ENCODE measurements at places on chromosomes 7 and 10. TPM values are rescaled to one million over a fixed set of nuclear protein-coding genes. Genes with fewer than 3 reads are reported as not detected.

- H3K4me3 ChIP-seq, result no peak overlapping the region
- H3K27me3 ChIP-seq, result no peaks in the 10 kb centered on the region
- no peaks in the 10 kb centered on the region for H3K4me1 ChIP-seq
- H3K36me3 ChIP-seq, result peaks cover 41% of the 10 kb centered on the region
- DNase-seq, result no peak
Observed at GRCh38 chr7:130157700-130158099, 47.5 kb downstream of the TMEM209 start.

DNA sequence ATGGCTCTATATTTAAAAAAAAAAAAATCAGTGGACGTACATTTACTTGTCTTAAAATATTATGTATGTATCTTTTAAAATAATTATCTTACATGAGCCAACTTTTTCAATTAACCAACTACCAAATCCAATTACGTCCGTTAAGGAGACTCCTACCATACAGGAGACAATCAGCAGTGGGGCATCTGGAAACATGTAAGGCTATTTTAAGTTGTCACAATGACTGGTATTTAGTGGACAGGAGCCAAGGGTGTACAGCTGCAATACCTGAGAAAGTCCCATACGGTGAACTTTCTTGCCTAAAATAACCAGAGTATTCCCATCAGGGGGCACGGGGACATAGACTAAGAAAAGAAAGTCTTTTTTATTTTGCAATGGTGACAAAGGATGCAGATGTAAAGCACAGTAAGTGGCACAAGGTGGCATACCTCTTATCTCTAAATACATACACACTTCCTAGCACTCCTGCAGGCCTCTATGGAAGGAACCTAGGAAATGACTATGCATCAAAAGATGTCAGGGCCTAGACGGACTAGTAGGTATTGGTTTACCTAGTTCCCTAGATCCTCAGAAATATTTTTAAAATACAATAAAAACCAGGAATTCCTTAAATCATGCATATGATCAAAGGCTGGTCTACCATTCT lies 16.0 kb upstream of the TLL2 start:
- H3K4me3 ChIP-seq, result no peak overlapping the region
- peaks cover 35% of the 10 kb centered on the region for H3K36me3 ChIP-seq
- no peaks in the 10 kb centered on the region for H3K27me3 ChIP-seq
- no peak overlapping the region for H3K27ac ChIP-seq
- H3K4me1 ChIP-seq, result no peaks in the 10 kb centered on the region

DNA sequence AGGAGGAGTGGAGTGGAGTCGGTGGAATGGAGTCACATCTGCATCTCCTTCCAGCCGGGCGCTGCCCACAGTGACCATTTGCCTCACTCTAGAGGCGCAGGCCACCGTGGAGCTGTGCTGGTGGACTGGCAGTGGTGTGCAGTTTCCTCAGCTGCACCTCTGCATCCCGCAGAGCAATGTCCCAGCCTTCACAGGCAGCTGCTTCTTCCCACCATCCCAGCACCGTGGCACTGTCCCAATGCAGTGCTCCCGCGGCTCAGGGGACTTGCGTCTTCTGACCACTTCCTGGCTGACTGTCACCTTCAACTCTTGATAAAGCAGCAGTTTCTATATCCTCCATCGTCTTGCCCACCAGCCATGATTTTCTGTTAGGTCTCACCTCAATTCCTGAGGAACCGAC lies 90.3 kb upstream of the SFMBT2 start:
- H3K4me1 ChIP-seq, result peaks cover 31% of the 10 kb centered on the region
- no peak for DNase-seq
- no peak overlapping the region for H3K4me3 ChIP-seq

DNA sequence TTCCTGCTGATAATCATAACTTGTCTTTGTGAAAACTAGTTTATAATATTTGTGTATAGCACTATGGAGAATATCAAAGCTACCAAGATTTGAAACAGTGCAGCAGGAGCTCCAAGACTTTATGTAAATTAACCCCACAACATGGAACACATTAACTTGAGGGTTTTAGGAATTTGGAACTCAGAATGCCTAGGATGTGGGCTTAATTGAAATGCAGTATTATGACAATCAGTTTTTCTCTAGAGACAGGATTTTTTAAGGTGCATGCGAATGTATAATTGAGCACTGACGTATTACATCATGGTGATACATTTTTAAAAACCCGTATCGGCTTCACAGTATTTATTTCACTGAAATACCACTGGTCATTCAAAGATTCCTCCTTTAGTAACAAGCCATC lies 313.1 kb upstream of the DGKB start:
- no peak for DNase-seq
- no peaks in the 10 kb centered on the region for H3K36me3 ChIP-seq
- H3K4me1 ChIP-seq, result no peaks in the 10 kb centered on the region
- no peak overlapping the region for H3K27ac ChIP-seq
- no peak overlapping the region for H3K4me3 ChIP-seq

DNA sequence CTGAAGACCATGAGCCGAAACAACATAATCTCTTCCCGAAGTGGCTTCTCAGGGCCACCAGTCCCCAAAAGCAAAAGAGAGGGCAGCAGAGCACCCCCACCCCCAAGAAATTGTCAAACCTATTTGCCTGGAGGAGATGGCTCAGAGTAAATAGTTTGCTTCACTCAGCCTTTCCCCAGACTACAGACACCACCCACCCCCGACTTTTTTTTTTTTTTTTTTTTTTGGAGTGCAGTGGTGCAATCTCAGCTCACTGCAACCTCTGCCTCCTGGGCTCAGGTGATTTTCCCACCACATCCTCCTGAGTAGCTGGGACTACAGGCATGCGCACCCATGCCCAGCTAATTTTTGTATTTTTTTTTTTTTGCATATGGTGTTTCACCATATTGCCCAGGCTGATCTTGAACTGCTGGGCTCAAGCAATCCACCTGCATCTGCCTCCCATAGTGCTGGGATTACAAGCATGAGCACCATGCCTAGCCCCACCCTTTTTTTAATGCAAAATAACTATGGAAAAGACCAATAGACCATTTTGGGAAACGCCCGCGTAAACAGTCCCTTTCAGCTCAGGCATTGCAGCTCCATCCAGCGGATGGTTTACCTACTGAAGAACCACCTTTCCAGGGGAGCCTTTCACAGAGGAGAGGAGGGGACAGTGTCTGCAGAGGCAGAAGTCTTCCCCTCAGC lies 9.7 kb downstream of the ZMIZ1 start:
- no peak overlapping the region for H3K4me3 ChIP-seq
- no peak overlapping the region for H3K27ac ChIP-seq
- no peak for DNase-seq
- H3K27me3 ChIP-seq, result no peaks in the 10 kb centered on the region
- H3K4me1 ChIP-seq, result peaks cover 11% of the 10 kb centered on the region
- H3K36me3 ChIP-seq, result no peaks in the 10 kb centered on the region

- H3K27ac ChIP-seq, result peak overlapping the region; percentile 95
- peaks cover 3% of the 10 kb centered on the region for H3K36me3 ChIP-seq
- peaks cover 2% of the 10 kb centered on the region for H3K27me3 ChIP-seq
- peak overlapping the region; percentile 80 for H3K4me3 ChIP-seq
Observed at GRCh38 chr10:100996678-100997359, 2.8 kb upstream of the LZTS2 start.

DNA sequence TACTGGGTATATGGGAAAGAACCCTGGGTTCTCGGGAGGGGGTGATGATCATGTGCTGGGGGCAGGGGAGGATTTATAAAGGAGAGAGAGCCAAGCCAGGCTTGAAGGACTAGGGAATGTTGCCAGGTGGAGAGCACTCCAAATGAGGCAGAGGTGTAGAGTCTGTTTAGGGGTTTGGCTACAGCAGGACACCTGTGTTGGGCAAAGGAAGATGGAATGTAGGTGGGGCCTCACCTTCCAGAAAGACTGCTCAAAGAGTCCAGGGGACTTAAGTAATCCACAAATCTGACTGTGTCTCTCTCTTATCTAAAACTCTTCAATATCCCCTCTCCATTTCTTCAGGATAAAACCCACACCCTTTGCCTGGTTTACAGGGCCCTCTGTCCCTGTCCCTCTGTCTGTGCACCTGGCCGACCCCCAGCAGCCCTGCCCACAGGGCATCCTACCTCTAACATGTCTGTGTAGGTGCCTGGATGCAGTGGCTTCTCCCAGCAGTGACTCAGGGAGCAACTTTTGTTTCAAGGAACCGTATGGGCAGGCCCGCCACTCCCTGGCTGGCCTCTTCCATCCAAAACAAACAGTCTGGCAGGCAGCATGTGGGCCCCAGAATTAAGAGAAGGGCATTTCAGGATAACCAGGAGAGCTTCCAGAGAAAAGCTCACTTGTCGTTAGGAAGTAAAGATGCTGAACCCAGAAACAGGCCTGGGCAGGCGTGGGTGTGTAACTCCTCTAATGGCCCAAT lies 10.6 kb upstream of the PLEKHA1 start:
- no peak overlapping the region for H3K27ac ChIP-seq
- no peaks in the 10 kb centered on the region for H3K4me1 ChIP-seq
- peaks cover 17% of the 10 kb centered on the region for H3K27me3 ChIP-seq
- no peaks in the 10 kb centered on the region for H3K36me3 ChIP-seq

DNA sequence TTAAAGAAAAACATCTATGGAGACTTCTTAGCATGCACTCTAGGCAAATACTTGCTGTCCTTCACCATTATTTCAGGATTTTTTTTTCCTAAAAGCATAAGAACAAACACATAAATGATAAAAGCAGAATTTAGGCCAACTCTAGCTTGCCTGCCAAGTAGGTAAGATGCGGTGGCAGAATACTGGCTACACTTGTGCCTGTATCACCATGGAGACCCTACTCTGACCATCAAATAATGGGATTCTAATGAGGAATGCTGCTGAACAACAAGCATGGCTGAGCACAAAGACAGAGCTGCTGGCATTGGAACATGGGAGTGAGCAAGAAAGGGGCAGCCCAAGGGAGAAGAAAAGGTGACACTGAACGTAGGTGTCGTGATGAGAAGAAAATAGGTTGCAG lies 18.5 kb upstream of the TAS2R40 start:
- no peaks in the 10 kb centered on the region for H3K36me3 ChIP-seq
- H3K4me3 ChIP-seq, result no peak overlapping the region
- H3K27me3 ChIP-seq, result peaks cover 25% of the 10 kb centered on the region

DNA sequence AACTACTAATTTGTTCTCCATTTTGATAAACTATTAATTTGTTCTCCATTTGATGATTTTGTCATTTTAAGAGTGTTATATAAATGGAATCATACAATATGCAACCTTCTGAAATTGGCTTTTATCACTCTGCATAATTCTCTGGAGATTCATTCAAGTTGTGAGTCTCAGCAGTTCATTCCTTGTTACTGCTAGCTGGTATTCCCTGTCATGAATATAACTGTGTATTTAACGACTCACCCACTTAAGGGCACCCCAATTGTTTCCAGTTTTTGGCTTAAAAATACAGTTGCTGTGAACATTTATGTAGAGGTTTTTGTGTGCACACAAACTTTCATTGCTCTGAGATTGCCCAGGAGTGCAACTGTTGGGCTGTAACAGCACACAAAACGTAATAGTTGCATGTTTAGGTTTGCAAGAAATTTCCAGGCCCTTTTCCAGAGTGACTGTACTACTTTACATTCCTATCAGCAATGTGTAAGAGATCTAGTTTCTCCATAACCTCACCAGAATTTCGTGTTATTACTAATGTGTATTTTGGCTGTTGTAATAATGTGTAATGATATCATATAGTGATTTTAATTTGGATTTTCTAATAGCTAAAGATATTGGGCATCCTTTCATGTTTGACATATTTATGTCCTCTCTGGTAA lies 153.2 kb upstream of the ADCY1 start:
- no peak overlapping the region for H3K27ac ChIP-seq
- H3K4me3 ChIP-seq, result no peak overlapping the region
- H3K36me3 ChIP-seq, result no peaks in the 10 kb centered on the region
- no peak for DNase-seq

DNA sequence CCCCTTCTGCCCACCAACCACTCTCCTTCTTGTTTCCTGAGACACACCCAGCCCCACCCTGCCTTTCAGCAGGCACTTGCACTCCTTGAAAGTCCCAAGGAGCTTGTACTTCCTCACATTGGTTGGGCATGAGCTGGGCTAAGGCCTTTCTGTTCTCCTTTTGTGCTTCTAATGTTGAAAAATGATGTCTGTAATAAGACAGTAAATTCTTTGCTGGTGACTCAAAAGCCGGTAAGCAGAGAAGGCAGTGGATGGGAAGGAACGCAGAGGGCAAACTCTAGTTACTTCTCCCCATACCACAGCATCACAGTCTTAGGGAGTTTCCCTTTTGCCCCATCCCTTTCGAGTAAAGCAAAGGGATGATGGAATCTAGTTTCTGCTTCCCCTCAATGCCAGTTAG lies 185.6 kb downstream of the PLXNA4 start:
- no peak for DNase-seq
- peaks cover 3% of the 10 kb centered on the region for H3K36me3 ChIP-seq
- peaks cover 23% of the 10 kb centered on the region for H3K4me1 ChIP-seq
- H3K27me3 ChIP-seq, result peaks cover 28% of the 10 kb centered on the region
- peak overlapping the region; percentile 32 for H3K27ac ChIP-seq

GRCh38 chr10:63157845-63158624 lies 24.9 kb downstream of the NRBF2 start:
- no peaks in the 10 kb centered on the region for H3K27me3 ChIP-seq
- no peak overlapping the region for H3K27ac ChIP-seq
- H3K4me3 ChIP-seq, result no peak overlapping the region

DNA sequence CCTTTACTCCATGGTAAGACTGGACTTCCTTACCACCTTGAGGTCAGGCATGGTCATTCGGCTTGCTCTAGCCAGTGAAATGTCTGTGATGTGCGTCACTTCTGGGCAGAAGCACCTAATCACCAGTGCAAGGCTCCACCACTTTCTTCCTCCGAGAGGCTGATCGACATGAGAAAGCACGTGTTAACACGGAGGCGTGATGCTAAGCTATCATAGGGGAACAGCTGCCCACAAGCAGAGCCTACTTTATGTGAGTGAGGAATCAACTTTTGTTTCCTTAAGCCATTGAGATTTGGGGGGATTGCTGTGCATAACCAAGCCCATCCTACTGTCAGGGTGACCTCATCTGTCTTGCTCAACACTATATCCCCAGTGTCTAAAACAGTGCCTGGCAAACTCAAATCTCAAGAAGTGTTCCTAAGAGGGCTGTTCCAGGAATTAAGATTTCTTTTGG lies 23.1 kb upstream of the SAR1A start:
- H3K27ac ChIP-seq, result no peak overlapping the region
- H3K27me3 ChIP-seq, result no peaks in the 10 kb centered on the region
- no peak overlapping the region for H3K4me3 ChIP-seq
- H3K36me3 ChIP-seq, result peaks cover 10% of the 10 kb centered on the region
- DNase-seq, result no peak
- H3K4me1 ChIP-seq, result peaks cover 16% of the 10 kb centered on the region

GRCh38 chr7:74625446-74625845 lies 32.1 kb upstream of the GTF2I start:
- DNase-seq, result no peak
- peaks cover 3% of the 10 kb centered on the region for H3K27me3 ChIP-seq
- H3K27ac ChIP-seq, result no peak overlapping the region

GRCh38 chr10:124279882-124280281 lies 138.8 kb downstream of the OAT start:
- DNase-seq, result no peak
- H3K27me3 ChIP-seq, result no peaks in the 10 kb centered on the region
- no peaks in the 10 kb centered on the region for H3K36me3 ChIP-seq
- H3K4me3 ChIP-seq, result no peak overlapping the region
- H3K4me1 ChIP-seq, result no peaks in the 10 kb centered on the region

GRCh38 chr7:31410265-31410664 lies 69.7 kb upstream of the NEUROD6 start:
- no peak for DNase-seq
- H3K36me3 ChIP-seq, result no peaks in the 10 kb centered on the region
- no peak overlapping the region for H3K4me3 ChIP-seq

Gene DRGX
- total RNA-seq, result not detected

Gene CCL26
- not detected for total RNA-seq

Gene HYAL4
- 0.54 TPM for total RNA-seq

Gene ECHDC3
- total RNA-seq, result 1.1 TPM

Measured in activated CD4-positive, alpha-beta T cell treated with anti-CD3 and anti-CD28 coated beads, Interleukin-2, amount 10 ng/mL, durations not matched to agents 7 days and 5 days (primary cell).